ENCODE measurements at places on chromosomes 11 and 22. TPM values are rescaled to one million over a fixed set of nuclear protein-coding genes. Genes with fewer than 3 reads are reported as not detected.

GRCh38 chr11:16403448-16403803 lies 47.1 kb upstream of the SOX6 start:
- no peak for DNase-seq

DNA sequence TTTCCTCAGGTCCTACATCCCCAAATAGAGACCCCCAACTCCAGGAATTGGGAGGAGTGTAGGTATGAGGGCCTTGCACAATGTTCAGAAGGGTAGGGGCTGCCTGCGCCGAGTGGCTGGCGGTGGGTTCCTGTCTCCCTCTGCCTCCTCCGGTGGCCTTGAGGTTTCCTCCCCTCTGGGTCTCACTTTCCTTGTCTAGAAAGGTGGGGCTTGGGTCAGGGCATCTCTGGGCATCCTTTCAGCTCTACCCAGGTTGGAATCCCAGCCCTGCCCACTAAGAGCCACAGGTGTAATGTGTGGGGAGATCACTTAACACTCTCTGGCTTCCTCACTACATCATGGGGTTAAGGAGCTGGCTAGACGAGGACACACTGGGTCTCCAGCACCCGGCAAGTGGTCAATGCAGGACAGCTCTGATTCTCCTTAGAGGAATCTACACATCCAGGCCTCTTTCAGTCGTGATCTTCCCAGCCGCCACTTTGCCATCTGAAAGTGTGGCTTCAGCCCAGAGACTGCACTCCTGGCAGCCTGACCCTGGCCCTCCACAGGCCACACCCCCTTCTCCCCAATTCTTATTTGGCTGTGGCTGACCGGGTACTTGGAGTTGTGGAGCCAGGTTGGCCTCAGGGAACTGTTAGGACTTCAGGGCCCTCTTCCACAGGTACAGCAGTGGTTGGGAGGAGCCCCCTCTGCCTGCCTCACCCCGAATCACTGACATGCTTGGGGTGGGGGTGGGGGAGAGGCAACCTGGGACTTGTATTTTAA lies 22.1 kb downstream of the PRDM11 start:
- no peak for DNase-seq

- DNase-seq = no peak
Observed at GRCh38 chr11:66680966-66681645, 3.4 kb upstream of the RBM4B start.

GRCh38 chr11:122673701-122674100 lies 18.2 kb downstream of the UBASH3B start:
- DNase-seq = no peak

GRCh38 chr11:102523189-102523570 lies 7.4 kb downstream of the MMP7 start:
- DNase-seq = no peak

- DNase-seq = no peak
Observed at GRCh38 chr11:59944720-59945119, 6.5 kb downstream of the OOSP1 start.

DNA sequence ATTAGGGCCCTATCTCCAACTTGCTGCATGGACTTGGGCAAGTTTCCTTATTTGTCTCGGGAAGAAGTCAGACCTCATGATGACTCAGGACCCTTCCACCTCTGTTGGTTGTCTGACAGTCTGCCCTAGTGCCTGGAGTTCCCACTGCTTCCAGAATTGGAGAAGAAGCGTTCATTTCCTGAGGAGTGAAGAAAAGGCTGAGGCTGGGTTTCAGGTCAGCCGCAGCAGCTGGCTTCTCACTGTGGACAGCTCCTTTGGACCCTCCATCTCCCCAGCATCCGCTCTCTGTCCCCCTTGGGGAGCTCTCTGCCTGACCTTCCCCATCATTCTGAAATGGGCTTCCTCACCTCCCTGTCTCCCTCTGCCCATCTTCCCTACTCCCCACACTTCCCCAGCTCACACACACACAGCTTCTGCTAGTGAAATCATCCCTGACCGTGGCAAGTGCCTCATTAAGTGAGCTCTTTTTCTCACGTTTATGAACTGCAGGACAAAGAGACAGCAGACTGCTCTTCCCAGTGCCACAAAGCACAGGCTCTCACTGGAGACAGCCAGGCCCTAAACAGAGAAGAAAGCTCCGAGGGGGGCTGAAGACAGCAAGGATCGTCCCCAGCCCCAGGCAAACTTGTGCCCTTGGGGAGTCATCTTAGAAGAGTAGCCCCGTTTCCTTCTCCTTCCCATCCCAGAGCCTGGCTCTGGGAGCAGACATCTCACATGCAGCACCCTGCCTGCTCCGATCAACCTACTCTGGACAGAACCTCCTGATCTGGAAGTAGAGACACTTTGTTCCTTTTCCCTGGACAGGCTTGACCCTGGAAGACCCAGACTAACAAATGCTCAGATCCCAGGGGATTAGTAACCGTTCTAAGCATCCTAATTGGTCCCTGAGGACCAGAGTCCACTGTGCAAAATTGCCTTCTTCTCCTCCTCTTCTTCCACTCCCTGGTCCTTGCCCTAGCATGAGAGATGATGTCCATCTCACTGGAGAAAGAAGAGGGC lies 157.9 kb downstream of the FEZ1 start:
- no peak for DNase-seq

The MRPL17 gene
- polyA plus RNA-seq = 88.3 TPM

The CCDC188 gene
- polyA plus RNA-seq = 21.1 TPM

The OR5P2 gene
- not detected for polyA plus RNA-seq
